ENCODE measurements at places on chromosomes 13 and 19. TPM values are rescaled to one million over a fixed set of nuclear protein-coding genes. Genes with fewer than 3 reads are reported as not detected.

- no peak for DNase-seq
These were observed 2.0 kb downstream of the GJB2 start for GRCh38 chr13:20190481-20191310.

The IGFL2 gene
- not detected for total RNA-seq

The PALM3 gene
- total RNA-seq: not detected

- no peak for DNase-seq
These were observed 39.4 kb downstream of the IER2 start for GRCh38 chr19:13189600-13189999.

GRCh38 chr19:14091813-14092462, 1.4 kb upstream of the SAMD1 start:
- no peak for DNase-seq

DNA sequence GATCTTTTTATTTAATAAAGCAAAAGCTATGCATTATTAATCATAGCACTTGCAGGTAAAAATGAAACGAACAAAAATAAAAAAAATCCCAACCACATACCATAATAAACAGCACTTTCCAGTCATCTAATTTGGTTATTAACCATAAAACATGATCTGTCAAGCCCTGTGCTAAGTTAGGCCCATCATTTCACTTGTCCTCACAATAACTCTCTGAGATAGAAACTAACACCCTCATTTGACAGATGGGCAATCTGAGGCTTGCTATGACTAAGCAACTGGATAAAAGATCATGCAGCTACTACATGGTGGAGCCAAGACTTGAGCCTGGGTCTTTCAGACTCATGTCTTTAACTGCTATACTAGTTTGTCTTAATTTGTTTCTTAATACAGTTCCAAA, 21.8 kb downstream of the PROSER1 start:
- no peak for DNase-seq

The LAIR1 gene
- not detected for total RNA-seq

DNA sequence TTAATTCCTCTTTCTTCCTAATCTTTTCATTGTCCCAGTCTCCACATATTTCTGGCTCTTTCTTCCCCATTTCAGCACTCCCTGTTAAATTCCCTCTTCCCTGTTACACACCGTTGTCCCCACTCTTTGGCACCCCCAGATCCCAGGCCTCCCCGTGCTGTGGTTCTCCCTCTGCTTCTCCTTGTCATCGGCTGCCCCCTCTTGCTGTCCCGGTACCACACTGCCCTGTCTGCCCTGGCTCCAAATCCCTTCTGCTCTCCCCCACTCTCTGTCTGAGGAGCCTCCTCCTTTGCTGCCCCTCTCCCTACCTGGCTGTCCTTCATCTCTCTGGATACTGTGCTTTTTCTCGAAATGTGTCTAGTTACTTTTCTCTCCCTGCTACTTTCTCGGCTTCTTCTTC, 983 bp downstream of the ZNF415 start:
- DNase-seq: no peak

- DNase-seq: no peak
These were observed 5.7 kb upstream of the THSD1 start for GRCh38 chr13:52411629-52412028.

Data from dermis blood vessel endothelial cell (primary cell).